ENCODE measurements at places on chromosomes 2 and 18.

- no peak for DNase-seq
These were observed 73.6 kb downstream of the ST6GAL2 start for GRCh38 chr2:106812383-106812782.

GRCh38 chr18:56067969-56068671, 480.1 kb upstream of the TCF4 start:
- DNase-seq, result no peak

- DNase-seq, result no peak
These were observed 178.4 kb upstream of the LHCGR start for GRCh38 chr2:48933828-48934497.

DNA sequence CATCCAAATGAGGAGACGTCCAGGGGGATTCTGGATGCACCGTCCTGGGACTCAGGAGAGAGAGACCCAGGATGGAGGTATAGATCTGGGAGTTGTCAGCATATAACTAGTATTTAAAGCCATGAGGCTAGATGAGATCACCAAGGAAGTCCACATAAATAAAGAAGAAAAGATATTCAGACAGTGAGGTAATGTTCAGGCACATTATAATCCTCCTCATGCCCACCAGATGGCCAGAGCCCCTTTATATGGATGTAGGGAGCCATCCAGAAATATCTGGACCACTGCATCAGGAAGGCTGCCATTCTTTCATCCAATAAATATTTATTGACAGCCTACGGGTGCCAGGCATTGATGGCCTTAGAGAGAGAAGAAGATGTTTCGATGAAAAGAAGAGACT, 21.2 kb upstream of the NCKAP5 start:
- no peak for DNase-seq

DNA sequence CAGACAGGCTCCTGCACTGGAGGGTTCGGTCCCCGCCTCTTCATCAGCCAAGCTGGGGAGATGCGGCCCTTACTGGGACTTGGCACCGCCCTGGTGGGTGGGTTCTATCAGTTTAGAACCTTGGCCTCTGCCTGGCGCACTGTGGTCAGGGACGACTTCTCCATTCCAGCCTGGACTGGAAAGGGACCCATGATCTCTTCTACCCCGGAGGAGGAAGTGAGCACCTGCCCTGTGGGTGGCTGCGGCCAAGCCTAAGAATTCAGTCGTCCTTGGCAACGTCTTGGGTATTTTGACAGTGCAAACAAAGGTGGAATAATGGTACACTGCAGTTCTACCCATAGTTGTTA, 106.9 kb upstream of the CD302 start:
- DNase-seq, result no peak

- no peak for DNase-seq
These were observed 282.9 kb upstream of the TNP1 start for GRCh38 chr2:217142649-217143266.

- DNase-seq, result no peak
These were observed 266.6 kb downstream of the CYP26B1 start for GRCh38 chr2:71880846-71881610.

DNA sequence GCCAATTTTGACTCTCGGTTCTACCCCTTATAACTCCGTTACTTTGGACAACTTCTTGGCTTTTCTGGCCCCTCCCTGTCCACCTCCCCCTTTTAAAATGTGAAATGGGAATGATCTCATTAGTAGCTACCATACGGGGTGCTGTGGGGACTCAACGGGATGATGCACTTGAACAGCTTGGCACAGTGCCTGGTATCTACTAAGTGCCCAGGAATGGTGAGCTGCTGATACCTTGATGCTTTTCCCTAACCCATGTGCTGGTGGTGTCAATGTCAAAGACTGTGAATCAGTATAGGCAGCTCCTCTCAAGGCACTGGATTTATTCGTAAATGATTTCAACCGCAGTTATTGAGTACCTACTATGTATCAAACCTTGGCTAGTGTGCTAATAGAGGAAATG, 204.2 kb downstream of the LOXHD1 start:
- DNase-seq, result no peak

DNA sequence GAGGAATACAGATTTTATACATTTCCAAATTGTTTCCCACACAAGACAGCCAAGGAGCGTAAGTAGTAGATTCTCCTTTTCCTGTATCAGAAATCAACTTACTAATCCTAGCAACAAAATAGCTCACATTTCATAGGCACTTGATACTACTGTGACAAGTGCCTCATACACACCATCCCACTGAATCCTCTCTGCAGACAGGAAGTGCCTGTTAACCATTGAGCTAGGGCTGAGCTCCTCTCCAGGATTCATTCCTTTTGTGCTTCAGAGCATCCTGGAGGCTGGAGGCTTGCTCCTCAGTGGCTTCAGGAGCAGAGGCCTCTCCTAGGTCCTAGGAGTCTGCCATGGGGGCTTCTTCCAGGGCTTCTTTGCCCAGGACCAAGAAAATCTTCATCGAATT, 20.8 kb upstream of the ZNF396 start:
- no peak for DNase-seq

- DNase-seq, result no peak
These were observed 64.7 kb upstream of the KLF7 start for GRCh38 chr2:207230261-207231105.

DNA sequence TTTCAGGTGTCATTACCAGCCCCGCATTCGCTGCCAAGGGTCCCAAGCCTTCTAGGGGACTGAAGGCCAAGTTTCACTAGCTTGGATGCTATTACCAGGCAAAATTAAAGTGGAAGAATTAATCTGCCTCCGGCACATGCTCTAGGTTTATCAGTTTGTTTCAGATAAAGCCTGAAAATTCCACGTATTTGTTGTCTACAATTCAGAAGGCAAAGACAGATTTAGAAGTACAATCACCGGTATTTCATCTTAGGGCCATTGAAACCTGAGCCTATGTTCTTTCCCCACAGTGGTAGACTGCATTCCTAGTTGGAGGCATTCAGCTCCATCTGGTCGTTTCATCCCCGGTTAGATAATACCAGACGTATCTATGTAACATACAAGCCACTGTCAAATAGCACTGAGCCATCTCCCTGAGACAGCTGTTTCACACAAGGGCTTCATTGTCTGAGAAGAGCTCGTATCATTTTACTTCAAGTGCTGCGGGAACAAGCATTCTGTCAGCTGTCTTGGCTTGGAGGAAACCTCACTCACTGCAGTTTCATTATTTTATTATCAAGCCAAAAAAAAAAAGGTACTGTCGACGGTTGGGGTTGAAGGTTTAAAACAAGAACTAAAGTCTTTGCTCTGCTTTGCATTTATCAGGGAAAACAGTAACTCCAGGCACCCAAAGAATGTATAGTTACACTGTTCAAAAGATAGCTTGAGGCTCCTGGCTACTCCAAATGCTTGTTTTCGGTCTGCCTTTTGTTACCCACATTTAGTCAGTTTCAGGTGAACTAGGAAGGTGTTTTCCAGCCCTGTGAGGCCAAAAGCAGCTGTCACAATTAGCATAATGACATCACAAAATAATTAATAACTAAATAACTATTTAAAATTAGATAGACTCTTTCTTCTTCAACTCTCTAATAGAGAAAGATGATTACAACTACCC, 76.7 kb downstream of the TGIF1 start:
- DNase-seq, result no peak

GRCh38 chr18:76490670-76491472, 4.2 kb downstream of the ZNF516 start:
- DNase-seq, result peak; percentile 18

- no peak for DNase-seq
These were observed 19.8 kb downstream of the COL5A2 start for GRCh38 chr2:189159717-189160116.

DNA sequence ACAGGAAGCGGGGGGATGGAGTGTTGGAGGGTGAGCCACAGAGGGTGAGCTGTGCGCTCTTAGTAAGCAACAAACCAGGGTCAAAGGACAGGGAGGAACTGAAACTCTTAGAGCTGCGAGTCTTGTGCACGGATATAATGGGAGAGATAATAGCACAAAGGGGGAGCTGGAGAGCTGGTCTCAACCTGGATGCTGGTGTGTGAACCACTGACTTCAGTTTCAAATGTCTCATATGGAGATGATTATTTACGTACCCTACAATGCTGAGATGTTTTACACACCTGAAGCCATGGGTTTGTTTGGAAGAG, 35.9 kb downstream of the PTGR3 start:
- no peak for DNase-seq

DNA sequence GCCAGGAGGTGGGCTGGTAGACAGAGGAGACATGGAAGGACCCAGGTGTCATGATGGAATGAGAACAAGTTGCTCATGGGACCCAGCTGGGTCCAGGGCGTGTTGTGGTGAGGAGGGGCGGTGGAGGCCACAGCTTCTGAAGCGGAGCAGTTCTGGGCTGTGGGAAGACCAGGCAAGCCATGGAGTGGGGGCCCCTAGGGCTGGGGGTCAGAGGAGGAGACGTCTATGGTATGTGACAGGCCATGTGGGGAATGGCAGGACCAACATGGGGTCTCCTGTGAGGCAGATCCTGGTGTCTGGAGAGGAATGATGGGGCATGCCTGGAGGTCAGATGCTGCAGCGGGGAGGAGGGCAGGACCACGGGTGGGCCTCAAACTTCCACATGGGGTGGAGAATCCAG, 16.9 kb downstream of the MYO7B start:
- DNase-seq, result no peak

DNA sequence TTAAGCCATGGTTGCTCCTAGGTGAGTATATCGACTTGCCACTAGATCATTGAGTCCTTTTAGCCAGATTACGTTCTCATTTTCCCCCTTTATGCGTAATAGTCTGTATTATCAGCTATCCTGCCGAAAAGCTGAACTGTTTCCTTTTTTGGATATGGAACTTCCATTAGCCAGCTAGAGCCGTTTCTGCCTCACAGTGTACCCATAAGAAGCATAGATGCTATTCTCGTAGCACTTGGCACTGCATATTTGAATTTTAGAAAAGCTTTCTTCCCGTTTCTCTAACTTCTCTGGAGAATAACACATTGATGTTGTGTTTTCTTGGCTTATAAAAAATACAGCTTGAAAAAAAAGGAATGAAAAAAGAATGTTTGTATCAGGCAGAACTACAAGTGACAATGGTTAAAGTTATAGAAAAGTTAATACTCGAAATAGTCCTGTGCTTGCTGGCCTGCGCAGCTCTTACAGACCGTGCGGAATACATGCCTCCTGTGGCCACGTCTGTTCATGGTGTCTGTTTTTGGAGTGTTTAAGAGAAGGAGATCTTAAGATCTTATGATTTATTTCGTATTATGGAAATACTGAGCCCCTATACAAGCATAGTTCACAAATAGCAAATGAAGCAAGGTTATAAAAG, 710 bp downstream of the DUSP19 start:
- DNase-seq, result no peak

Measured in effector CD4-positive, alpha-beta T cell (primary cell).